ENCODE measurements at places on chromosomes 12 and 14.

- no peak for DNase-seq
These were observed 1137.1 kb downstream of the FSCB start for GRCh38 chr14:43369710-43370564.

DNA sequence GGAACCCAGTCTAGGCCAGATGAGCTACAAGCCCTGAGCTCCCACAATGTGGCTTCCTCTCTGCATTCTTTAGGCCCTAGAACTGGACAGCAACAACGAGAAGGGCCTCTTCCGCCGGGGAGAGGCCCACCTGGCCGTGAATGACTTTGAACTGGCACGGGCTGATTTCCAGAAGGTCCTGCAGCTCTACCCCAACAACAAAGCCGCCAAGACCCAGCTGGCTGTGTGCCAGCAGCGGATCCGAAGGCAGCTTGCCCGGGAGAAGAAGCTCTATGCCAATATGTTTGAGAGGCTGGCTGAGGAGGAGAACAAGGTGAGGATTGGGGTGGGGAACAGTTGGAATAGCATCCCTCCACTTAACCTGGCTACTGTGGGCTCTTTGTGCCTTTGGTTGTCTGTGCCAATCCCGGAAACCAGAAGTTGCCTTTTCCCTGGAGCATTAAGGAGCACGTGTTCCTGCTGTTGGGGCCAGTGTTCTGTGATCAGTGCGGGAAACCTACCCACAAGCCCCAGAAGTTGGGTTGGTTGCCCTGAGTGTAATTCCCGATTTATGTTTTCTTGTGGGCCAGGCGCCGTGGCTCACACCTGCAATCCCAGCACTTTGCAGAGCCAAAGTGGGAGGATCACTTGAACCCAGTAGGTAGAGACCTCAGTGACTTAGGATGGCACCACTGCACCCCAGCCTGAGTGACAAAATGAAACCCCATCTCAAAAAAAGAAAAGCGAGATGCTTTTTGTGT is 6.4 kb downstream of the FKBP4 start:
- no peak for DNase-seq

- DNase-seq, result no peak
These were observed 12.2 kb downstream of the ITPK1 start for GRCh38 chr14:93103392-93104080.

- DNase-seq, result no peak
These were observed 2.2 kb downstream of the CYP27B1 start for GRCh38 chr12:57764662-57765002.

- DNase-seq, result no peak
These were observed 34.4 kb upstream of the MGAT4C start for GRCh38 chr12:86290615-86291014.

DNA sequence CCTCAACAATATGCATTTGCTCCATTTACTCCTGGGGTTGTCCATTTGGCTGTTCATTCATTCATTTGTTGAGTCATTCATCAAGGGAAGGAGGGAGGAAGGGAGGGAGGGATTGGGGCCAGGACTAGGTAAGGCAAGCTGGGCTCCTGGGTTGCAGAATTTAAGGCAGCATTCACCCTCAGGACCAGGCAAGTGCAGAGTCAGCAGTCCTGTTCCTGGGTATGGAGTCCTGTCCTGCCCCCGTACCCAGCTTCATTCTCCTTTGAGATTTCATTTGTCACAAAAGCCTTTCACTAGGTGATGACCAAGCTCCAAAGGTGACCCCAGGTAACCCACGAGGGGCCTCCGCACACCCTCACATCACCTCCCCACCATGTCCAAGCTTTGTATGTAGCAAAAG is 178.1 kb downstream of the CHST11 start:
- DNase-seq, result no peak

- no peak for DNase-seq
These were observed 256.8 kb downstream of the PCNX1 start for GRCh38 chr14:71163842-71164629.

DNA sequence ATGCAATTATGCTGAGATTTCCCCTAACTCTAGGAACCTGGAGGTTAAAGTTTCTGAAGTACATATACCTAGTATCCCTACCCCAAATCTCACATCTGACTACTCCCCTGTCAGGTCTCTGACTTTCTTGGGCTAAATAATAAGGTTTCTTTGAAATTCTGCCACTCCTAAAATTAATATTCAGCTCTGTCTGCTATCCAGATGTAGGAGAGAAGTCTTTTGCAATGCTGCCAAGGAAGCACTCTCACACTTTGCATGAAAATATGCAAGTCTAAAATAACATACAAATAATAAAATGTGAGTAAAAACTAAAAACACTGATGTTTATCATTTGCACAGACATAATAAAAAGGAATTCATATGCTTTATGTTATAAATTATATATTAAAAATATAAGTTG is 196.9 kb upstream of the LRFN5 start:
- no peak for DNase-seq

GRCh38 chr12:18971932-18972331 is 157.6 kb upstream of the PLEKHA5 start:
- no peak for DNase-seq

DNA sequence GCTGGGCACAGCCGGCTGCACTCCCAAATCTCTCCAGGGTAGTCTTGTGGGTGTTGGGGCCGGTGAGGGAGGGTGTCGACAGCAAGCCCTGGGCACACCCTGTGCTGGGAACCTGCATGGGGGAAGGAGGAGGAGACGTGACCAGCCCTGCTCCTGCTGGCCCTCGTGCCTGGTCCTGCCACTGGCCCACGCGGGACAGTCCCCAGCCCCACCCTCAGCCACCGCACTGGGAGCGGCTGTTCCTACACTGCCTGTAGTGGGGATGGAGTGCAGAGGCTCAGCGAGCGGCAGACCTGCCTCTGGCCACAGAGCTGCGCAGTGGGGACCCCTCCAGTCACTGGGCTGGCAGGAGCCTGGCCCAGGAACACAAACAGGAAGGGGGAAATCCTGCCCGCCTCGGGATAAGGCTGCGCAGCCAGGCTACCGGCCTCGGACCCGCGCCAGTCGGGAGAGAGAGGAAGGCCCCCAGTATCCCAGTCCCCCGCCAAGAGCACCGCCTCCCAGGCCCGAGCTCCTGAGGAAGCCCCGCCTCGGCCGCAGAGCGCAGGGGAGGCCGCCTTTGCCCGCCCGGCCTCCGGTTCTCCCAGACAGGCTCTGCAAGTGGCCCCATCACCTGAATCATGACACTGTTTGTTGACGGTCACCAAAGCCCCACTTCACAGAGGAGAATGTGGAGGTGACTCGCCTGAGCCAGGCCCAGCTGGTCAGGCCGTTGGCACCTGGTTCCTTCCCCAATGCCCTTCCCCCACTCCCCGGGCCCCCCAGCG is 10.6 kb downstream of the AHNAK2 start:
- DNase-seq, result no peak

GRCh38 chr12:78863482-78864402 is 832 bp upstream of the SYT1 start:
- no peak for DNase-seq

DNA sequence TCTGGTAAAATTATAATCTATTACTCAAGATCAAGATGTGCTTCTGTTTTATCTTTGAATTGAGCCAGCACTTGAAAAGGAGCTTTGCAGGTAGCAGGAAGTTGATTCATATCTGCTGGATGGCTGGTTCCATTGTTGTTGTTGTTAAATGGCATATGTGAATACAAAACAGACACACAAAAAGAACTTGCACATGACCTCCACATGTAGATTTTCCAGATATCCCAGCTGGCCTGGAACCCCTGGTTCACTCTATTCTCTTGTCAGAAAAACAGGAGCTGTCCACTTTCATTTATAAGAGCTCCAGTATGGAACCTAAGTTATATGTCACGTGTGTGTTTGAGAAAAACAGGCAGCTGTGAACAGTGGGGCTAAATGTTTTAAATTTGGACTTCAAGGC is 273.9 kb downstream of the TMEM132D start:
- DNase-seq, result no peak

GRCh38 chr12:53267306-53267998 is 647 bp upstream of the ESPL1 start:
- no peak for DNase-seq

DNA sequence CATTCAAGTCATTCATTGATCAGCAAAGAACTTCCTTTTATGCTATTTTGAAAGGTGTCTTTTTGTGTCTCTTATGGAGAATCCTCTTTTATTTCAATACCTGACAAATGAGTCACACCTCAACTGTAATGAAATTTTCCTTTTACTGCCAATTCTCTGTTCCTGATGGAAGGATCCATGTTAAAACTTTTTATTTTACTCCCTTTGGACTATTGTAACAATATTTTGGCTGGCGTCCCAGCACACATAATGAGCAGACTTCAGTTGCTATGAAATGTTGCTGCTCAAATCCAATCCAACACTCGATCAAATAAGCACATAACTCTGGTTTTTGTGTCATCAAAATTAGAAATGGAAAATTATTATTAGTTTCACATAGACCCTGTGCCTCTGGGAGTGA is 21.9 kb upstream of the SLC15A5 start:
- no peak for DNase-seq

DNA sequence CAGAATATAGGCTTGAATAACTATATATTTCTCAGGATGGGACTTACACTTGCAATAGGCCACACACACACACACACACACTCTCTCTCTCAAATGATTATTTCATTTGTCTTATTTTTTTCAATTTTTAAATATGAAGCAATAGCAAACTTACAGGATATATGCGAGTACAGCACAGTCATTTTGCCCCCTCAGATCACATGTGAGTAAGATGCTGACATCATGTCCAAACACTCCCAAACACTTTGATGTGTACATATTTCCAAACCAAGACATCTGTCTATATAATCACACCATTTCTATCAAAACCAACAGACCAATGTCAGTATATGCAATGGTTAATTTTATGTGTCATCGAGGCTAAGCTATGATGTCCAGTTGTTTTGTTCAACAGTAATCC is 1535.9 kb upstream of the FLRT2 start:
- DNase-seq, result peak; percentile 65

GRCh38 chr12:101107032-101107763 is 102.8 kb downstream of the SLC5A8 start:
- DNase-seq, result no peak

GRCh38 chr14:43116341-43116740 is 1390.7 kb downstream of the FSCB start:
- no peak for DNase-seq

All from AG04450 (cell line).